ENCODE measurements at places on chromosomes 6 and 20.

GRCh38 chr20:25529295-25529951, 55.9 kb downstream of the NINL start:
- DNase-seq, result no peak

DNA sequence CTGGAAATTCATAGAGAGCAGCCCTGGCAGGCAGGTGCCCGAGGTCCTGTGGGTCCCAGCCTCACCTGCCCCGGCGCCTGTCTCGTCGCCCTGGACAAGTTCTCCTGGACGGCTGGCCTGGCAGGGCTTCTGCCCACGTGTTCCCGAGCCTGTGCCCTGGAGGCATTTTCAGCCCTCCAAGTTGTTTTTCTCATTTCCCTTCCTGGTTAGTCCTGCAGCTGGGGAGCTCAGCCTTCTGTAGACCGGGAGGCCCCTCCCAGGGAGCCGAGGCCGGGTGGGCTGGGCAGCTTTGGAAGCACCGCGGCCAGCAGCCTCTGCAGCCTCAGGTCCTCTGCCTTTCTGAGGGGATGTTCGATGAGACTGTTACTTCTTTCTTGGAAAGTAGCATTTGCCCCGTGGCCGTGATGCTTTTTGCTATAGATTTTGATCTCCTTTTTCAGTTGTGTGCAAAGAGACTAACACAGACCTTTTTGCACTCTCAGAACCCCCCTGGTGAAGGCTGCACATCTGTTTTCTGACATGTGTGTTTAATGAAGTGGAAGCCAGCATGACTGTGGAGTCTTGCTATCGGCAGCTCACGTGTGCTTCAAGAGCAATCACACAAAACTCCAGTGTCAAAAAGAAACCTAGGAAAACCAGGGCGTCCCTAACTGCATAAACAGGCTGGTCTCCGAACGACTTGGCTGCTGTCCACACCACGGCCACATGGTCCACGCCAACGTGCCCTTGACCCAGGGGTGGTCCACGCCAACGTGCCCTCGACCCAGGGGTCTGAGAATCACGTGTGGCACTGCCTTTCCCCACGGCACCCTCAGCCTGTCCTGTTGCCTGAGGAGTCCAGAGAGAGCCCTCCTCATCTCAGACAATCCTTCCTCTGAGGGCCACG, 207.5 kb downstream of the SMOC2 start:
- no peak for DNase-seq

GRCh38 chr20:48455651-48456365, 372.0 kb downstream of the PREX1 start:
- DNase-seq, result no peak

DNA sequence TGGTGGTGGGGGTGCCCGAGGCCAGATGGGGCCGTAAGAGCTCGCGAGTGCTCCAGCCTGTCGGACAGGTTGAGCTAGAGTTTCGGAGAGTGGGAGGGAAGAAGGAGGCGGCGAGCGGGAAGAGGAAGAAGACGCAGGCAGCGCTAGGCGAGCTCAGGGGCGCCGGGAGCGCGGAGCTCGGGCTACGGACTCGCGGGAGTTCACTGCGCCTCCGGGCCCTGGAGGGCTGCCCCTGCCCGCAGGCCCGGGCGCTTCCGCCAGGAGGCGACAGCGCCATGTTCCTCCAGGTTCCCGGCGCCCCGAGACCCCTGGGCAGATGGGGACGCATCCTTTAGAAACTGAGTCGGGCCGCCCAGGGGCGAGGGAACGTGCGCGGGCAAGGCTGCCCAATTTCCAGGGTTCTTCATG, 984 bp downstream of the TFAP2C start:
- DNase-seq, result no peak

DNA sequence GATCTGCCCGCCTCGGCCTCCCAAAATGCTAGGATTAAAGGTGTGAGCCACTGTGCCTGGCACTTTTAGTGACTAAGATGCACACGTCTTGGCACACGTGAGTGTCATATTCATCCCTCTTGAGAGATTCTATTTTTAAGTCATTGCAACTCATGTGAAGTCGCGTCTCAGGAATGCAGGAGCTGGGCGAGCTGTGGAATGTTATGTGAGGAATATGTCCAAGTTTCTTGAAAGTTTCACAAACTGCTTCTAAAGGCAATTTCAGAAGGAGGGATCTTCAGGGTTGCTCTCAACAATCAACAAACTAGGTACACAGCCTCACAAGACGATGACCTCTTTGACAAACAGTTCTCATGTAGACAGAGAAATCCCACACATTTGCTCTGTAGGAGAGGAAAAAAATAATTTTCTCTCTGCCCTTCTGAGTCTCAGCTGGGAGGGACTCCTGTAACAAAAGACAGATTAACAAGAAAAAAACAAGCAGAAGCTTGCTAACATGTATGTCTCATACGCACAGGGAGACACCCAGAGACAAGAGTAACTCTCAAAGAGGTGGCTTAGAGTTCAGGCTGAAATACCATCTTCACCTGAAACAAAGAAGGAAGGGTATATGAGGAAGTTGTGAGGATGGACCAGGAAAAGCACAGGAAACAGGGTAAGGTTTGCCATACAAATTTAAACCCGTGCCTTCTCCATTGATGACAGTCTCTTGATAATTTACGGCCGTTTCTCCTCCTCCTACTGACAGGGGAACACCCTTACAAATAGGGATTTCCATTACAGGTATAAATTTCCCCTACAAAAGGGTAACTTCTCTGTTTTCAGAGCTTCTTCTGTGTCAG, 45.3 kb upstream of the FAM50B start:
- no peak for DNase-seq

GRCh38 chr6:111757342-111757741, 115.9 kb downstream of the FYN start:
- DNase-seq, result no peak

DNA sequence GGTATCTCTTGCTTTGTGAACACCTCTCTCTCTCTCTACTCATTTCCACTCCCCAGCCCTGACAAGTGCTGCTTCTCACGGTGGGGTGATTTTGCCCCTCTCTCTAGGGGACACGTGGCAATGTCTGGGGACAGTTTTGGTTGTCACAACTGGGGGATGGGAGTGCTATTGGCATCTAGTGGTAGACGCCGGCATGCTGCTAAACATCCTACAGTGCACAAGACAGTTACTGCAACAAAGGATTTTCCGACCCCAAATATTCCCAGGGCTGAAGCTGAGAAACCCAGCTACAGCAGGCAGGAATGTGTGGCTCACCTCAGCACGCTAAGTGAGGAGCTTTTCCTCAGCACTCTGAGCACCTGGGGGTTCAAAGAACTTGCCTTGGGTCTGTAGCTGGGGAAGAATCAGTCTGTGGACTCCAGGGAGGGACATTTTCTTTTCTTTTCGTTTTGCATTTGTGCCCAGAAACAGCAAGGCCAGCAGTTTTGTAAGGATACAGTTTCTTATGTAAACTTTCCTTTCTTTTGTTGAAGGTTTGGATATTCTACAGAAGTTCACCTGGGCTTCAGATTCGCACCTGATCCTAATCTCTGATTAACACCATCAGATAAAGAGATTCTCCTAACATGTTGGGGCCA, 246.9 kb upstream of the ZFP64 start:
- DNase-seq, result no peak

DNA sequence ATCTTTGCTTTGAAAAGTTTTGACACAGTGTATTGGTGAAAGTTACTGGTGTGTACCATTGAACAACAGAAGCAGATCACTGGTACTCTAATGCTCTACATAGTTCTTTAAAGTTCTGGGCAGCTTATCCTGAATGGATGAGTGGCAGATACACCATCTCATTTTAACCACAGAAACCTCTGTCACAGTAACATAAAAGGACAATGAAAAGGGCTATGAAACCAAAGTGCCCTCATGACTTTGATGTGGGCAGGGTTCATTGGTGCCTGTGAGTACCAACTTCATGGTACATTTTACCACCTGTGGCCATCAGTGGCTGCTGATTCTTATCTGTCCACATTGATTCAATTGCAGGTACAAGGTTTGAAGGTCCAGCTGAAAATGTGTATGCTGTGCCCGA, 285.7 kb upstream of the PREP start:
- no peak for DNase-seq

DNA sequence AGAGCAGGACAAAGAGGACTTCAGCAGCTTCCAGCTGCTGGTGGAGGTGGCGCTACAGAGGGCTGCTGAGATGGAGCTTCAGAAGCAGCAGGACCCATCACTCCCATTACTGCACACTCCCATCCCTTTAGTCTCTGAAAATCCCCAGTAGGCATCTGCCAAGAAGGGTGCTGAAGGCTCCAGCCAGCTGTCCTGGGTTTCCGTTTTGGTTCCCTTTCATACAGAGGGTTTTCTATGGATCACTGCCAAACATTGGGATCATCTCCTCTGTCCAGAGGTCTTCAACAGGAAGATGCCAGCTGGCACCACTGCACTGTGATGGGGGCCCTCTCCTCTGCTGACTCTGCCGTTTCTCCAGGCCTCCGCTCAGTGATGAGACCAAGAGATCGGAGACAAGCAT, 14.3 kb upstream of the RAB5IF start:
- DNase-seq, result no peak

DNA sequence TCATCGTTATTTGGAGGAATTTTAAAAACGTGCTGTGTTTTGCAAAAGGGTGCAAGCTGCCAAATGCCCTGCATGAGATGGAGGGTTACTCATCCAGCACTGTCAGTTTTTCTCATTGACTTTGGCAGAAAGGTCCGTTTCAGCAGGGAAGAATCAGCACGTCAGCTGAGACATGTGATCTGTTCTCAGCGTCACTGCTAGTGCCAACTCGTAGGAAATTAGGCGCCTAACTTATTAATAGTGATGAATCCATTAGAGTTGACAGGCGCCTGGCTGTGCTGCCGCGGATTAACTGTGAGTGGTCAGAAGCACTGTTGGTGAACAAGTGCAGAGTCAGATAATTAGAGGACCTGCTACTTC, 175.5 kb upstream of the FOXQ1 start:
- DNase-seq, result no peak

DNA sequence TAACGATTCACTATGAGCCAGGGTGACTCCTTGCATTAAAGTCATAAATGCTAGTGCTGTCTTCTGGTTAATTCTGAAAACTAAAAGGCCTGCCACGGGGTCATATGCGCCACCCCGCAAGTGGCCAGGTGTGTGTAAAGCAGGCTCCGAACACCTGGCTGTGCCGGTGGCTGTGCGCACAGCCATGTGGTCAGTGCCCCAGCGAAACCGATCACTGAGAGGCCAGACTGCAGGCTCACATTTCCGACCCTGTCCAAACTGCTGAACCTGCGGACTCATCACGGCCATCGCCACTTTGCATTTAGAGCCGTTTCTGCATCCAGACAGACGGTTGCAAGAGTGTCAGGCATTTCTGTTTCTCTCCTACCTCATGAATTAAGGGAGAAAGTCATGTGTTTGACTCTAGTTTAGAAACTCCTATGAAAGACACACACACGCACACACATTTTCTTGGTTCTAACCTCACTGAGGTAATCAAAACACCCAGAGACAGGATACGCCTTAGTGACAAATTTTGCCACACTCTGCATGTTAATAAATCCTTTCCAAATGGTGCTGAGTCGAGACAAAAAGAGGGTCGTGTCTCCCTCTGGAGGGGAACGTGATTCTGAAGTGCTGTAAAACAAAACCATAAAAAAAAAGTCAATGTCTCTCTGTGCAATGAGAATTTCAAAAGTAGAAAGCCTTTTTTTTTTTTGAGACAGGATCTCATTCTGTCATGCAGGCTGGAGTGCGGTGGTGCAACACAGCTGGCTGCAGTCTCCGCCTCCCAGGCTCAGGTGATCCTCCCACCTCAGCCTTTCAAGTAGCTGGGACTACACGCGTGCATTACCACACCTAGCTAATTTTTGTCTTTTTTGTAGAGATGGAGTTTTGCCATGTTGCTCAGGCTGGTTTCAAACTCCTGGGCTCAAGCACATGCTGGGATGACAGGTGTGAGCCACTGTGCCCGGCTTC, 31.0 kb upstream of the TCFL5 start:
- DNase-seq, result no peak

Data from NCI-H1930 (cell line).